ENCODE measurements at places on chromosomes 13 and 19.

GRCh38 chr13:45538382-45538781 is 73.6 kb downstream of the COG3 start:
- DNase-seq = no peak

- DNase-seq = no peak
These were observed 9.3 kb upstream of the FRY start for GRCh38 chr13:32022311-32022710.

GRCh38 chr13:108306860-108307259 is 37.3 kb downstream of the TNFSF13B start:
- no peak for DNase-seq

DNA sequence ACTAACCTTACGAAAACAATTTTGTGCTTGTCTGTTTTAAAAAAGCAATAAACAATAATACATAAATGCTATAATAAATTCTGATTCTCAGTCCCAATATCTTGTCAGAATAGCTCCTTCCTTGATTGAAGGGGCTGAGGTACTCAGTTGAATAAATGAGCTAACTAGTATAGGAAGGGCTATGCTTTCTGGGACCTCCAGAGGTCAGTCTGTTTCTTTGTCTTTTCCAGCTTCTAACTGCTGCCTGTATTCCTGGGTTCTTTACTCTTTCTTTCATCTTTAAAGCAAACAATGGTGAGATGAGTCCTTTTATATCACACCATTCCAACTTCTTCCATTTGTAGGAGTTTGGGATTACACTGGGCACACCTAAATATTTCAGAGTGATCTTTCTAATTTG is 1297.0 kb upstream of the ATXN8OS start:
- no peak for DNase-seq

- DNase-seq = no peak
These were observed 6.0 kb upstream of the KXD1 start for GRCh38 chr19:18551631-18552030.

GRCh38 chr19:55447421-55448174 is 4.5 kb upstream of the SHISA7 start:
- no peak for DNase-seq

Data from activated naive CD4-positive, alpha-beta T cell (primary cell).